NCI-H748 treated with DMSO at 0.1 percent for 48 hours (cell line): ENCODE measurements at places on chromosomes 2 and 18.
A peak's percentile ranks its signal among the peaks of the same experiment; 100 is the strongest.

- no peak for DNase-seq
These were observed 164.2 kb upstream of the KLHL14 start for GRCh38 chr18:32937066-32937465.

GRCh38 chr2:20148426-20148922 lies 76.5 kb downstream of the SDC1 start:
- no peak for DNase-seq

DNA sequence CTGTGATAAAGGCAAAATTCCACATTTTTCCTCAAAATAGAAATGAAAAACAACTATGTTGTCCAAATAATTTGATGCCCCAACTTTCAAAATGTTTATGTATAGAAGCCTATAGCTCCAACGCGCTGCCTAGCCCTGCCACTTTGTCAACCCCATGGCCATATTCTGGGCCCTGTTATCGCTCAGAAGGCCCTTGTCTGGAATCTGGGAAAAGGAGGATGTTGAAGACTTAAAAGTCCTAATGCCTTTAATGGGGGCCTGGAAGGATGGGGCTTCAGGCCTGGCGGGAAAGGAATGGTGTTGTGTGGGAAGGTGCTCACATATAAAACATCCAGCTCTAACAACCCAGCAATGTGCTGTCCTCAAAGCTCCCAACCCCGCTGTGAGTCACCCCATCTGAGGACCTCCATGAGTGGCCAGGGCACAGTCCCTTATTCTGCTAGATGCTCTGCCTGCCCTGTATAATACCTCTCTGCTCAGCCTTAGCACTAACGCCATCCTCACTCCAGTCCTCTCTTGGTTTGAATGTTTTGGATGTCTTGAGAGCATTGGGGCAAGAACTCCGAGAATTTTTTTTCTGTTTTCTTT lies 86.0 kb downstream of the ACSL3 start:
- DNase-seq = no peak

- DNase-seq = no peak
These were observed 113.0 kb downstream of the DYSF start for GRCh38 chr2:71566372-71566771.

- DNase-seq = no peak
These were observed 23.5 kb upstream of the KLF11 start for GRCh38 chr2:10019602-10020400.

DNA sequence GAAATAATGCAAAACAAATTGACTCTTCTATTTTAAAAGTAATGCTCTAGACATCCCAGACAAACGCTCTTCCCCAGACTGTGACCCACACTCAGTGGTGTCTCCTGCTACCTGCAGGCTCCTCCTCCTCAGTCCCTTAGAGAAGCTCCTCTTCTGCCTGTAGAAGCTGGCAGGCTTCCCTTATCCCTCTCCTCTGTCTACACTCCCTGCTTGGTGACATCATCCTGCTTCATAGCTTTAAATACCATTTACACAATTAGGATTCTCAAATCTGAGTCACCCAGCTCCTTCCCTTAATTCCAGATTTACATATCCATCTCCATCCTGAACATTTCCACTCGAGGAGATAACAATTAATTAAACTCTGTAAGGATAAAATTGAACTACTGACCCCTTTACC lies 167.9 kb downstream of the FBXO15 start:
- no peak for DNase-seq

- DNase-seq = no peak
These were observed 100.5 kb downstream of the KCNF1 start for GRCh38 chr2:11012131-11012693.

GRCh38 chr2:27441958-27442919 lies at the start of gene KRTCAP3:
TSS of gene KRTCAP3 (plus strand) at chr2:27442381. CDS start at chr2:27442413, 32 bp downstream.
- DNase-seq = peak; percentile 62

DNA sequence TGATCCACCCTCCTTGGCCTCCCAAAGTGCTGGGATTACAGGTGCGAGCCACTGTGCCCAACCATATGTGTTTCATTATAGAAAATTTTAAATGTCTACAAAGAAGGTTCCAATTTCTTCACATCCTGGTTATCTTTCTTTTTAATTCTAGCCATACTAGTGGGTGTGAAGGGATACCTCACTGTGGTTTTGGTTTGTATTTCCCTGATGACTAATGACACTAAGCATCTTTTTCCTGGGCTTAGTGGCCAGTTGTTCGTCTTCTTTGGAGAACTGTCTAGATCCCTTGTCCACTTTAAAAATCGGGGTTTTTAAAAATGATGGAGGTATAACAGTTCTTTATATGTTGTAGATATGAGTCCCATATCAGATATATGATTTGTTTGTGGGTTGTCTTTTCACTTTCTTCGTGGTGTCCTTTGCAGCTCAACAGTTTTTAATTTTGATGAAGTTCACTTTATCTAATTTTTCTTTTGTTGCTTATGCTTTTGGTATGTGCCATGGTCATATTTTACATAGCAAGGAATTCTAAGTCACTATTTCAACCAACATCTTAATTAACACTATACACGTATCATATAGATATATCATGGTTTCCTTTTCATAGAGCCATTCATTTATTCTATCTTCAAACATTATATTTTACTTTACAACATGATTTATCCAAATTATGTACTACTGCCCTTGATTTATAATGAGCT lies 135.0 kb upstream of the RIOK3 start:
- DNase-seq = no peak

GRCh38 chr2:164976301-164976700 lies 21.0 kb upstream of the SLC38A11 start:
- DNase-seq = no peak

DNA sequence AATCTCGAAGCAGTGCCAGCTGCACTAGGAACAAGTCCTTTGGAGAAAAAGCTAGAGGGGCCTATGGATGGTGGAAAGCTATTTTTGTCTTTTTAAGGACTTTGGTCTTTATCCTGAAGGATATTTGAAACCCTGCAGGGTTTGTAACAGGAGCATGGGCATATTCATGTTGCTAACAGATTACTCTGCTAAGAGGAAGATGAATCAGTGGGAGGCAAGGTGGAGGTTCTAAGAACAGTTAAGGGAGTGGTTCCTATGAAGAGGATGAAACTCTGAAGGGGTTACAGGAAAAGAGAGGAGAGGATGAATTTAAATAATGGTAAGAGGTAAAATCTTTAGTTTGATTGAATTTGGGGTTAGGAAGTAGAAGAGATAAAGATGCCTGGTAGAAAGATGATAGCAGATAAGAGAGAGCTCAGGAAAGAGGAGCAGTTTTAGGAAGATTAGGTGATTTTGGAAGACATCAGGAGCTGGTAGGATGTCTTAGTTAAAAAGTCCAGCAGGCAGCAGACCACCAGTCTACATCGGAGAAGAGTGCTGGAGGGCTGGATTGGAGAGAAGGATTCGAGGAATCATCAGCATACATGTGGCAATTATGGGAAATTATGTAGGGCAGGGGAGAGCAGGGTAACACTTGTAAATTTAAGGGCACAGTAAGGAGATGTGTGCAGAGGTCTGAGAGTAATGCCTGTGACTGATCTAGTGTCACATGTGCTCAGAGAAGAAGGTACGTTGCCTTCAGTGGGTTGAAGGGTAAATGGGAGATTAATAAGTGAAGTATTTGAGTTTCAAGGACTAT lies 39.3 kb upstream of the C1GALT1C1L start:
- no peak for DNase-seq

- no peak for DNase-seq
These were observed 739 bp downstream of the PKDCC start for GRCh38 chr2:42048299-42049220.

GRCh38 chr2:235017441-235017840 lies 65.6 kb downstream of the SH3BP4 start:
- no peak for DNase-seq

DNA sequence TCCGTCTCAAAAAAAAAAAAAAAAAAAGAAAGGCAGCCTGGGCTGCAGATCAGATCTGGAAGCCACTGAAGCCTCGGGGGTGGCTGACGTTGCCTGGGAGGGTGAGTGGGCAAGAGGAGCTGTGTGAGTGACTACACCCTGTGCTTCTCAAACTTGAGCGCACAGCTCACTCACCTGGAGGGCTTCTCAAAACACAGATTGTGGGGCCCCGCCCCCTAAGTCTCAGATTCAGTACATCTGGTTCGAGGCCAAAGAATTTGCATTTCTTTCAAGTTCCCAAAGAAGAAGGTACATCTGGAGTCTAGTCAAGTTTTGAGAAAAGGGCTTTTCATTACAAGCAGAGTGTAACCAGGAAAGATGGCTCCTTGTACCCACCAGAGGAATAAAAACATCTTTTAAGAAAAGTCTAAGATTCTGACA lies 97.7 kb upstream of the CAB39 start:
- DNase-seq = no peak

DNA sequence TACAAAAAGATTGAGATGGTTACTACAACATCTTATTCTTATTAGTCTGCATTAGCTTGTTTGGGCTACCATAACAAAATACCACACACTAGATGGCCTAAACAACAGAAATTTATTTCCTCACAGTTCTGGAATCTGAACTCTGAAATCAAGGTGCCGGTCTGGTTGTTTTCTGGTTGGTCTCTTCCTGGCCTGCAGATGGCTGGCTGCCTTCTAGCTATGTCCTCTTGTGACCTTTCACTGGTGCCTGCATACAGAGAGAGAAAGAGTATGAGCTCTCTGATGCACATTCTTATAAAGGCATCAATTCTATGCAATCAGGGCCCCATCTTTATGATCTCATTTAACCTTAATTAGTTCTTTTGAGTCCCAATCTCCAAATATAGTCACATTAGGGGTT lies 696.5 kb downstream of the TDRD15 start:
- no peak for DNase-seq

- DNase-seq = no peak
These were observed 107.2 kb upstream of the ZNF236 start for GRCh38 chr18:76715012-76715610.

GRCh38 chr2:10914272-10914693 lies 2.5 kb downstream of the KCNF1 start:
- no peak for DNase-seq

- DNase-seq = peak; percentile 68
These were observed 488.6 kb upstream of the SMIM21 start for GRCh38 chr18:75915941-75916623.
